ENCODE measurements at places on chromosomes 13 and 19.

DNA sequence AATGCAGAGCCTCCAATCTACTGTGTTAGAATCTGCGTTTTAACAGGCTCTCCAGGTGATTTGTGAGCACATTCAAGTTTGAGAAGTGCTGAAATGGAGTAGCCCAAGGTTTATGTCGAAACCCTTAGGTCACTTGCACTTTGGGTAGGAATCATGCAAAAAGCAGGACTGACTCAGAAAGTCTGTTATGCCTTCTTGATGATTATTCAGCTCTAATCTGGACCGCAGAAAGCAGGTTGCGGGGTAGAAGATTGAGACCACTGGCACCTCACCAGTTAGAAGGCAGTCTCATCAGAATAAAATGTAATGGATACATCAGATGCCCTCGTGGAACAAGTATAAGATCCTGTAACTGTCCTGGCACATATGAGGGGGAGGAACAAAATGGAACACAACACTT, 326.3 kb downstream of the DCLK1 start:
- no peak for DNase-seq

GRCh38 chr19:49085868-49086232, 599 bp downstream of the SNRNP70 start:
- DNase-seq: no peak

- DNase-seq: no peak
Observed at GRCh38 chr13:30289533-30289932, 17.8 kb downstream of the KATNAL1 start.

GRCh38 chr19:23558541-23558940, 128.5 kb downstream of the ZNF675 start:
- DNase-seq: no peak

DNA sequence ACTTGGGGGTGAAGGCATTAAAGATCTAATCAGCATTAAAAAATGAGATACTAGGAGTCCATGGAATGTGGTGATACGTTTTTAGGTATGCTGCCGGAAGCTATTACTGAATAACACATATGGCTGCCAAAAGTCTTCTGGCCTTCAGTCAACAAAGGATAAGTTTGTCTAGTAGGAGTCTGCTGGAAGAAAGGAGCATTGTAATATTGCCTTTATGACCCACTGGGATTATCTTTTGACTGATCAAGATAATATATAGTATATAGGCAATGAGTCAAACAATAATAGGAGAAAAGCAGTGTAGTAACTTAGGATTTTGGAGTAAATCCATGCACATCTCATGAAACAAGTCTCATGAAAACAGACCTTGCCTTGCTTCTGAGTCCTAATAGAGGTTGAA, 295.4 kb downstream of the SLITRK6 start:
- DNase-seq: peak; percentile 49

DNA sequence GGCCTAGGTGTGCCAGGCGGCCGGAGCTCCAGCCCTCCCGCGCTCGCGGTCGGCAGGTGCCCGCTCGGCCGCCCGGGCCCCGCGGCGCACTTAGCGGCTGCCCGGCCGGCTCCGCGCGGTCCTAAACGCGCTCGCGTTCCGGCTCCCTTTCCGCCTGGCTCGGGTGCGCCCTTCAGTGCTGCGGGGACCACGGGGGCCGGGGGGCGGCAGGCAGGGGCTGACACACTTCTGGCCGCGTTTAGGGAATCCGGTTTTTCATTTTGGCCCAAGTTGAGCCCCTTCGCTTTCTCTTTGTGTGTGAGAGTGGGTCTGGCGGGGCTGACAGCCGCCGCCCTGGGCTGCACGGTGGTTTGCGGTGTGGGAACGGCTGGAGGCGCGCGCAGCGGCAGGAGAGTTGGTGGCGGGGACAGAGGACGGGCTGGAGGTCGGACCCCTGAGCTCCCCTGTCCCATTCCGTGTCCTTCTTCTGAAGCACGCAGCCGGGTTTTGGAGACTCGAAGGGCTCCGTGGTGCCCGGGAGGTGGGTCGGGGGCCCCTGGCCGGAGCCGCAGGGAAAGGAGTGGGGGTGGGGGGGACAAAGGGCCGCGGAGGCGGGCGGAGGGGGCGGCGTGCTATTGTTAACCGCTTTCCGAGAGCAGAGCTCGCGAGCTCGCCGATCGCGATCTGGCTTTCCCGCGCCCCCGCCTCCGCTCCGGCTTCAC, 3.1 kb downstream of the FGF9 start:
- DNase-seq: no peak

- DNase-seq: no peak
Observed at GRCh38 chr13:93775027-93775426, 548.4 kb downstream of the GPC6 start.

DNA sequence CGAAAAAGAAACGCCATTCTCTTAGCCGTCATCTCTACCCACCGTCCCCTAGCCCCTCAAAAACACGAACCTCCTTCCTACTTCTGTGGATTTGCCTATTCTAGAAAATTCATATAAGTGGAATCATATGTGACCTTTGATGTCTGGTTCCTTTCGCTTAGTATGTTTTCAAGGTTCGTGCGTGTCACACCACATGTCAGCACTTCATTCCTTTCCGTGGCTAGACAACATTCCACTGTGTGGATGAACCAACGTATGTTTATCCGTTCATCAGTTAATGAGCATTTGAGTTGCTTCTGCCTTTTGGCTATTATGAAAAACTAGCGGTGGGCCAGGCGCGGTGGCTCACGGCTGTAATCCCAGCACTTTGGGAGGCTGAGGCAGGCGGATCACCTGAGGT, 14.0 kb upstream of the PPP1R12C start:
- DNase-seq: no peak

- no peak for DNase-seq
Observed at GRCh38 chr13:100541897-100542825, 46.4 kb downstream of the GGACT start.

DNA sequence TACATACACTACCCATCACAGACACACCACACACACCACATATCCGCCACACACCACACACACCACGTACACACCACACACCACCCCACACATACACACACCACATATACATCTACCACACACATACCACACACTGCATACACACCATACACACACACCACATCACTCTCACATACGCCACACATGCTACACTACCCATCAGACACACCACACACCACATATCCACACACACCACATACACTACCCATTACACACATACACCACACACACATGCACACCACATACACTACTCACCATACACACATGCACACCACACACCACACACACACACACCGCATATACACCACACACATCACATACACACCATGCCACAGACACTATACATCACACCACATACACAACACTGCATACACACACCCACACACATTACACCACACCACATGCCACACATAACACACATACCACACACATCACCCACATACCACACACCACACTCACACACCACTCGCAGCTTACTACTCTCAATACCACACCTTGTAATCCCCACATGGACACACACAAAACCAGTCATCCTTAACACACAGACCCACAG, 9.5 kb downstream of the ERFL start:
- DNase-seq: no peak

DNA sequence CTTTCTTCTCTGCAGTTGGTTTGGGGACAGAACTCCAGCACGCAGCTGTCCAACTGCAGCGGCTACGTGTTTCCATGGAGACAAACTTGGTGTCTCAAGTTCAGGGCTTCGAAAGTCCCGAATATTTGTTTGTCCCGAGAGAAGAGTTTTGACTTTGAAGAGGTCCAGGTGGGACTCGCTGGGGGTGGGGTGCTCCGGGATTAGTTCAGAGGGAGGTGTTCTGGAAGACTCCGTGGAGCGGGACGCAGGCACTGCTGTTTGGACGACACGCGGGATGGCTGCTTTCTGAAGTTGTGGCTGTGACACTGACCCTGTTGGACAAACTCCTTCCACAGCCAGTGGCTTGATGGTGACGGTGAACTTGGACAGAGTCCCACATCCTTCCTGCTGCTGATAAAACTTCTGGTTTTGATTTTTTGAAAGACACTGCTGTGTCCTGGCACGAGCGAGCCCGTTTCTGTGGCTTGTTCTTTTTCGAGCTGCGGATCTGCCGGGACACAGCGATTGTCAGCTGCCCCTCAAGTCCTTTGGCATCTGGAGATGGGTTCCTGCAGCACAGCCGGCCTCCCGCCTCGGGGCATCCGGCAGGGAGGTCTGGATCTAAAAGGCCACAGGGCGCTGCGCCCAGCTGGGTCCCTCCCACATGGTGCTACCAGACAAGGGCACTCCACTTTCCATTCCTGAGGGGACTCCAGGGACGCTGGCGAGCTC, 15.9 kb upstream of the RANBP3 start:
- DNase-seq: no peak

DNA sequence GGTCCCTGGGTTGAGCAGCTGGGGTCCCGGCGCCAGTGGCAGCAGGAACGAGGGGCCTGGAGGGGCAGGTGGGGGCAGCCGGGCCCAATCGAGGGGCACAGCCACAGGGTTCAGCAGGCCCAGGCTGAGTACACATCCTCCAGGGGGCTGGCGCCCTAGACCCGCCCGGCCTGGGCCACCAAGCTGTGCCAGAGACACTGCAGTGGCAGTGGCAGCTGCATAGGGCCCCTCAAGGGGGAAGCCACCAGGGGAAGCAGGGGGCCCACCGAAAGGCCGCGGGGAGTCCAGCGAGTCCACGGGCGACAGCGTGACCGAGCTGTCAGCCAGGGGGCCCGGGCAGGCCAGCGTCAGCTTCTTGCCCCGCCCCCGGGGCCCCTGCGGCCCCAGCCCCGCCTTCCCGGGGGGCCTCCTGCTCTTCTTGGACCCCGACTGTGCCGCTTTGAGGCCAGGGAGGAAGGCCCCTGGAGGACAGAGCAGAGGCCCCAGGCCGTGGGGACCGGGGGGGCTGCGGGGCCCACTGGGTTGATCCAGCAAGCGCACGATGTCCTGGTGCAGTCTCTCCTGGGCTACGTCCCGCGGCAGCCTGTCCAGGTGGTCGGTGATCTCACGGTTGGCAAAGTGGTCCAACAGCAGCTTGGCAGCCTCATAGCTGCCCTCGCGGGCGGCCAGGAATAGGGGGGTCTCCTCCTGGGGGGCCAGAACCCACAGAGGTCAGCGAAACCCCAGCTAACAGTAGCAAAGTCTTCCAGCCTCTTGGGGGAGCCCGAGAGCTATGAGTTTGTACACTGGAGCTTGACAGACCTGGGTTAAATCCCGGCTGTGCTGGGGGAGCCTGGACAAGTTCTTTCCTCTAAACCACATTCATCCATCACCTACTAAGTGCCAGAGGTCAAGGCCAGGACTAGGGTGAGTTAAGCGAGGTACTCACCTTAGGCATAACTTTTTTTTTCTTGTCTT, 39.5 kb downstream of the NOTCH3 start:
- DNase-seq: no peak

DNA sequence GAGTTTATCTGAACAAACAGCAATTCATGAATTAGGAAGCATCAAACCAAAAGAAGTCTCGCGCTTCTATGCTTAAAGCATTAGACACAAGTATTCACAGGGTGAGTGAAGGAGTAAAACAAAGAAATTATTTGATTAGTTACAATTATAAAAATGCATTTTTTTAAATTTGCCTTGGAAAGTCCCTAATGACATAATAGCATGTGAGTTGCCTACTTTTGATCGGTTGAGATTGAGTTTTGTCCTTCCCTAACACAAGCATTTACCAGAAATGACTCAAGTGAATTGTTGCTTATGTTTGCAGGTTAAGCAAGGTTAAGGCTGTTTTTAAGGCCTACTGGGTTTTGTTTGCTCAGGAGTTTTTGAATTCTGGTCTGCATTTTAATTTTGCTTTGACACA, 389 bp upstream of the ZNF649 start:
- no peak for DNase-seq

GRCh38 chr13:39483326-39483725, 119.7 kb downstream of the LHFPL6 start:
- DNase-seq: no peak

GRCh38 chr13:19910336-19911072, 47.1 kb upstream of the ZMYM5 start:
- DNase-seq: peak; percentile 9

- no peak for DNase-seq
Observed at GRCh38 chr13:90091611-90092010, 1255.9 kb upstream of the MIR17HG start.

DNA sequence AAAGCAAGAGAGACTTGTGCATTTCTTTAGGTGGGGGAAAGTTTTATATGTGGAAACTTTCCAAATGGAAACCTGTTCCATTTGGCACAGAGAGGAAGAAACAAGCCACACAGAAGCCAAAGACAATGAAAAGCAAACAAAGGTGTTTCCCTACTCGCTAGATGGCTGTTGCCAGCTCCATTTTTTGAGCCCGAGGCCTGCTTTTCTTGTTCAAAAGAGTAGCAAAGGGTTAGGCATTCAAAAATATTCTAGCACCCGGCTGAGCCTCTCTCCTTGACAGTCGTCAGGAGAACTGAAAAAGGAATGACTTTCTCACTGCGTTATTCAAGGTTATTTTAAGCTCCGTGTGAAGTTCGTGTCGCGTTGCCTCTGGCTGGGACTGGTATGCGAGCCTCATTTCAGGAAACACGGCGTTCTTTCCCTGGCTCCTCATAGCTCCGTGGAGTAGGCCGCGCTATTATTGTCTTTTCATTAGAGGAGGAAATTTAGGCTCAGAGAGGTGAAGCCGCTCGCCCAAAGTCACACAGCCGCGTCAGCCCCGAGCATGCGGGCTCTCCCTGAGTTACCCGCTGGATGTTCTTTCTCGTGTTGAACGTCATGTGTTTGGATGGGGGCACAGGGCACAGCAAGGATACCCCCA, 7.6 kb downstream of the TRPM4 start:
- DNase-seq: no peak

- peak; percentile 87 for DNase-seq
Observed at GRCh38 chr13:99275093-99275469, 16.9 kb upstream of the GPR18 start.

Data from astrocyte of the spinal cord (primary cell).